ENCODE measurements at places on chromosomes 1 and 21.

GRCh38 chr1:26472320-26472900 is at the start of gene HMGN2:
Gene HMGN2 (plus strand): TSS chr1:26472440. CDS start chr1:26472613, 173 bp downstream.
- peak; percentile 78 for DNase-seq

- no peak for DNase-seq
Measured at GRCh38 chr1:17419626-17420328, 19.7 kb downstream of the RCC2 start.

DNA sequence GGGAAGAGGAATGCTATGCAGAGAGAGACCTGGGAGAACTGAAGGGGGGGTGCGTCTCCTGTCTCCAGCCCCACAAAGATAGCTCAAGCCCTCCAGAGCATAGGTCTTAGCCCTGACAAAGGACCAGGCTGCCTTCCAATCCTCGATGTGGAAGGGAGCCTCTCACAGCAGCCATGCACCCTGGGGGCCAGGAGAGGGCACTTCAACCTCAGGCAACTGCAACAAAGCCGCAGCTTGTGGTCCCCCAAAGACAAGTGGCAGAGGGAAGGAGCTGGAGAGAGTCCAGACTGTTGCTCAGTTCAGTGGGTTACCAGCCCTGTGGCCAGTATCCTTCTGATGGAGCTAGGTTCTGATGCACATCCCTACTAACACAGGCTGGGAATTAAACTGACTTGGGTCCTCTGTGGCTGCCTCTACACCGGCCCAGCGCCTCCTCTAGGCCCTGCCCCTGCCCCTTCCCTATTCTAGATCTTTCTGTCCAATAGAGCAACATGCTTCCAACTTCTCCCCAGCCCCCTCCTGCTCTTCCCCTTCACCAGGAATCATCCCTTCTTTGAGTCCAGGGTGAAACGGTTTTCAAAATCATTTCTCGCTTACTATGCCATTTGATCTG is 100.7 kb upstream of the SPATA6 start:
- DNase-seq, result peak; percentile 58

GRCh38 chr1:226111098-226111882 is 48.8 kb downstream of the H3-3A start:
- DNase-seq, result no peak

DNA sequence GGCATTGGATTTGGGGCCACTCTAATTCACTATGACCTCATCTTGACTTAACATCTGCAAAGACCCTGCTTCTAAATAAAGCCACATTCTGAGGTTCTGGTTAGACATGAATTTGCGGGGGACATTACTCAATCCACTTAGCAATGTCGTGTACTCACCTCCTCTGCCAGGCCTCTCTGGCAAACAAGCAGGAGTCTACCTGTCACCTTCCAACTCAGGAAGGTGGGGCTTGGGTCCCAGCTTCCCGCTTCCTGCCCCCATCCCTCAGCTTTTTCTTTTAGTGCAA is 177.8 kb downstream of the PSMG1 start:
- no peak for DNase-seq
